Activated B cell treated with CpG ODN at 0.5 μM for 24 hours (primary cell): ENCODE measurements at places on chromosomes 1 and 21.

GRCh38 chr1:94055459-94056122, 65.4 kb downstream of the ABCA4 start:
- DNase-seq = no peak

DNA sequence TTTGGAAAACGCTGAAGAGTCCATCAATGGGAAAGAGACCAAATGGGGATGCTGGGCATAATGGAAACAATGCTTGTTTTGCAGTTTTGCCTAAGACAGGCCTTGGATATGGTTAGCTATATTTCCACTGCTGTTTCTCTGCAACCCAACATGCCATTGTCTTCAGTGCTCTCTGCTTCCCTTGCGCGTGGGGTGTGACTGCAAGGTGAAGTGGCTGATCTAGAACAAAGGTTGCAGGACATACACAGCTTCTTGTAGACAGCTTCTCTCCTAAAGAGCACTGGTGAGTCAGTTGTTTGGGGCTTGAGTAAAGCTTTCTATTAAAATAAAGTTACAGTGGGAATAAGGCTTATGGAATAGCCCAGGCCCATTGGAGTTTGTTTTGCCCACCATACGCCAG, 33.0 kb downstream of the RUNX1 start:
- DNase-seq = no peak

- DNase-seq = no peak
Measured at GRCh38 chr1:187689129-187689528, 860.4 kb downstream of the PLA2G4A start.

DNA sequence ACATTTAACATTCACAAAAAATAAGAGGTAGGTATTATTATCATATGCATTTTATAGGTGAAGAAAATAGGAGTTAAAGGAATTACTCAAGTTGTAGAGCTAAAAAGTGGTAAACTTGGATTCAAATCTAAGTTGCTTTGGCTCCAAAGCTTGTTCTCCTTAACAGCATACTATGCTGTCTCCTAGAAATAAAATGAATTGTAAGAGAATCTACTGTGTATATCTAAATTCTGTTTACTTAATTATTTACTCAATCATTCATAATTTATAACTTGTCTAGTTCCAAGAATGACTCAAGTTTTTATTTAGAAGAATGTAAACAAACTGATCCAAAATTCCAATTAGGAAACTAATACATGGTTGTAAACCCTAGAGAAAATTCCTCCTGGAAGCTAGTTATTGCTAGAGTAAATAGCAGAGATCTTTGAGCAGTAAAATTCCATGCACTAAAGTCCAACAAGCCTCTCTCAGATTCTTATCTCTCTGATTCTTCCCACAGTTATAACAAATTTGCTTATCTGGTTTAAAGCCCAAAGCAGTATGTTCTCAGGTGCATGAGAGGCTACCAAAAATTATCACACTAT, 132.5 kb upstream of the DPT start:
- DNase-seq = no peak

GRCh38 chr1:57353654-57354053, 70.2 kb downstream of the DAB1 start:
- no peak for DNase-seq

DNA sequence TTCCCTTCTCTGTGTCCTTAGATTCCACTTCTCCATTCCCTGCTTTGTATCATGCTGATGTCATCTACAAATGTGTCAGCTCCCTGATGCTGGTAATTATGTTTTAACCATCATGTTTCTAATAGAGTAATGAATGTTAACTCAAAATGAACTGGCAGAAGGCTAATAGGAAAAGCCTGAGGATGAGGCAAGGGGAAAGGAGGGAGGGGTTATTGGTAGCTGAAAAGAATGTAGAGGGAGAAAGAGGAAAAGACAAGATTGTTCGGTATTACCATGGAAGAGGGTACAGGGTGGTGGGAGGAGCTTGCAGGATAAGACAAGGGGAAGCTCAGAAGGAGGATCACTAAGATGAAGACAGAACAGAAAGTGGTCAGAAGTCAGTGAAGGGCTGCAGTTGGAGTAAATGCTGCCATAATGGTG, 150.9 kb downstream of the ZC3H11B start:
- DNase-seq = no peak

DNA sequence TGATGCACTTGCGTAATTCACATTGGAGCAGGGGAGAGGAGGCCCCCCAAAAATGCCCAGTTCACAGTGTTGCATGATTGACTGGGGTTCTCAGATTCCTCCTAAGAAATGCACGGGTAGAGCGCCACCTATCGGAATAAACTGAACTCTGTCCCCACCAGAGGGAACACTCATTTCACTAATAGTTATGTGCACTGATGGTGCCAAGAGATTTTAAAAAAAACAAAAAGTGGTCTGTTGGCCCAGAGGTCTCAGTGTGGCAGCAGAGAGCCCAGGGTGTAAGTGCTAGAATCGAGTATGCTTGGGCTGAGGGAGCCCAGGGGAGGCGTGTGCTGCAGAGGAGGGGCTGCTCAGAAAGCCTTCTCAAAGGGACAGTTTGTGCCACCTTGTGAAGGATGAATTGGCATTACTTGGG, 6.9 kb downstream of the PINK1 start:
- DNase-seq = no peak

- no peak for DNase-seq
Measured at GRCh38 chr1:79079770-79080169, 73.2 kb upstream of the ADGRL4 start.

DNA sequence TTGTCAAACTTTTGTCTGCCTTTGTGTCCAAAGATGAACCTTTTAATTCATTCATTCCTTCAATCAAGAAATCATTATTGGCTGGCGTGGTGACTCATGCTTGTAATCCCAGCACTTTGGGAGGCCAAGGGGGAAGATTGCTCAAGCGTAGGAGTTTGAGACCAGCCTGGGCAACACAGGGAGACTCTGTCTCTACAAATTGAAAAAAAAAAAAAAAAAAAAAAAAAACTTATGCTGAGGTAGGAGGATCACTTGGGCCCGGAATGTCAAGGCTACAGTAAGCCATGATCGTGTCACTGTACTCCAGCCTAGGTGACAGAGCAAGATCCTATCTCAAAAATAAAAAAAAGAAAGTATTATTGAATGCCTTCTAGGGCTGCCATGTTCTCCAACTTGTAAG, 51.3 kb upstream of the CXADR start:
- DNase-seq = no peak

DNA sequence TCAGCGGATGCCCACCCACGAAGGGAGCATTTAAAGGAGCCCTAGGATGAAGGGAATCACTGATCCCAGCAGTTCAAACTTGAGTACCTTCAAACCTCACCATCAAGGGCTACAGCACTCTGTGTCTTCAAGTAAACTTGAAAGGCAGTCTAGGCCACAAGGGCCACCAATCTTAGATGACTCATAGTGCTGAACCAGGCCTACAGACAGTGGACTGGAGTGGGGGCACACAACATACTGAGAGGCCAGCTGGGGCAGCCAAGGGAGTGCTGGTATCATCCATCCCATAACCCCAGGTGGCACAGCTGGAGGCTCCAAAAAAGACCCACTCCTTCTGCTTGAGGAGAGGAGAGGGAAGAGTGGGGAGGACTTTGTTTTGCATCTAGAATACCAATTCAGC, 345.4 kb downstream of the DUSP10 start:
- no peak for DNase-seq

GRCh38 chr1:78408192-78408591, 82.6 kb upstream of the PTGFR start:
- DNase-seq = no peak

GRCh38 chr1:113036639-113037321, 36.2 kb upstream of the LRIG2 start:
- DNase-seq = no peak

DNA sequence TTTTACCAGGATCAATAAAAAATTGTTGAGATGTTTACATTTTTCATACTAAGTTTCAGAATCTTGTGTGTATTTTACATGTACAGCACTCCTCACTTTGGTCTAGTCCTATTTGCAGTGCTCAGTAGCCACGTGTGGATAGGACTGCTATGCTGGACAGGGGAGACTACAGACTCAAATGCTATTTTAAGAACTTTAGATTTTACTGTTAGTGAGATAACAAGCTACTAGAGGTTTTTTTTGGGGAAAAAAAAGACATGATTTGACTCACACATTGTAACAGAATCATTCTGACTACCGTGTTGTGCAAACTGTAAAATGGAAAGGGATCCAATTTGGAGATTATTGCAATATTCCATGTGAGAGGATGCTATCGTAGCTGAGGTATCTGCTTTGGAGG, 418.9 kb upstream of the PRMT6 start:
- no peak for DNase-seq

GRCh38 chr1:196196486-196196885, 411.8 kb downstream of the KCNT2 start:
- no peak for DNase-seq

- no peak for DNase-seq
Measured at GRCh38 chr1:194060481-194060880, 874.1 kb upstream of the B3GALT2 start.

- no peak for DNase-seq
Measured at GRCh38 chr1:6833804-6834203, 48.5 kb downstream of the CAMTA1 start.

DNA sequence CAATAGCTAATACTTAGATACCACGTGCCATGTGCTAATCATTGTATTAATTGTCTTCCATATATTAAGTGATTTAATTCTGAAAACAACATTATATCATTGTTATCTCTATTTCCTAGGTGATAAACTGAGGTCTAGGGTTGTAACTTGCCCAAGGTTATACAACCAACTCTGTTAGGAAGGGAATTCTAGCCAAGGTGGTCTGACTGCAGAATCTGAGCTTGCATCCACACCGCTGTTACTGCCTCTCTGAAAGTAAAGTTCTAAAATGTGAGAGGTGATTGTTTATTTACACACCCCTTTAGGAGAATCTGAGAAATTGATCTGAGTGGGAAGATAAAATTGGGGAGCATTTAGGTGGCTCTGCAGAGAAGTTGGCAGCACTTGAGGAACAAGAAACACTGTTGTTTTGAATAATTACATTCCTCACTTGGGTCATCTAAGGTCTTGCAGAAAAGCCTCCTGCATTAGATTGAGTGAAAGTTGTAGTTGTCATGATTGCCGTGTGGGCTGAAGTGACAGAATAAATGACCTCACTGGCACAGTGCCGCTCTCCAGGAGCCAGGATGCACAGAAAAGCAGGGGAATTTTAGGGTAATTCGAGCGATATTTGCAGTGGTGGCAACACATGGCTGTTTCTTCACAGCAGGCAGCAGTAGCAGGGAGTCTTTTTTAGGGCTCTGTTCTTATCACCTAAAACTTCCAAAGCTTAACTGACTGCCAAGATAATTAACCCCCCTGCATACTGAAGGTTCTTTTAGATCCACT, 121.7 kb downstream of the ADGRL4 start:
- no peak for DNase-seq

DNA sequence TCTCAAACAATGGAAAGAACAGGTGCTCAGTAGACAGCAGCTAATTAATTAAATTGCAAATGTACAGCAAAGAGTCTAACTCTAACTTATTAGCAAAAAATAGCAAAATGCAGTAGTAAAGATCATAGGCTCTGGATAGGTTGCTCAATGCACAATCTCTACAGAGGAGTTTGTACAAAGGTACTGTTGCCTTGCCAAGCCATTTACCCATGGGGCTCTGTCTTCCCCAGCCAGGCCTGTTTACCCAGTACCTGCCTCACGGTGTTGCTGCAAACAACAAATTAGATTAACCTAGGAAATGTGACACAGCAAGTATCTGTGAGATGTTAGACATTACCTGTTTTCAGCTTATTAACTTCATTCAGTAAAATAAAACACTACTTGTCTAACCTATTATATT, 222.0 kb downstream of the DENND1B start:
- DNase-seq = no peak

DNA sequence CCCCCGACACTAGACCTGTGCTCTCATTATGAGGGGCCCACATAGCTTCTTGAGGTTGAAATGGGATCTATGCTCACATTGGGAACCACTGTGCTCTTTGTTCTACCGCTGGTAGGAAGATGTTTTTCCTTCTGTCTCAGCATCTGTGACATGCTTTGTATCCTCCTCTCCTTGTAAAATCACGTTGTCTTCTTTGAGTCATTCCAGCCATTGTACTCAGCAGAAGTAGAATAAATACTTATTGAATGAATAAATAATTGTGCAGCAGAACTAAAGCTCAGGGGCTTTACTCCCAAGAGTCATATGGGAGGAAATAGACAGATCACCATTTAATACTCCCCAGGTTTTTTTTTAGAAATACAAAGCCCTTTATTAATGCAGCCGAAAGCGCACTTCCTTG, 66.3 kb upstream of the EDEM3 start:
- no peak for DNase-seq

- DNase-seq = no peak
Measured at GRCh38 chr21:31780944-31781343, 49.0 kb upstream of the SCAF4 start.

GRCh38 chr1:164771619-164772361, 212.8 kb downstream of the PBX1 start:
- no peak for DNase-seq

DNA sequence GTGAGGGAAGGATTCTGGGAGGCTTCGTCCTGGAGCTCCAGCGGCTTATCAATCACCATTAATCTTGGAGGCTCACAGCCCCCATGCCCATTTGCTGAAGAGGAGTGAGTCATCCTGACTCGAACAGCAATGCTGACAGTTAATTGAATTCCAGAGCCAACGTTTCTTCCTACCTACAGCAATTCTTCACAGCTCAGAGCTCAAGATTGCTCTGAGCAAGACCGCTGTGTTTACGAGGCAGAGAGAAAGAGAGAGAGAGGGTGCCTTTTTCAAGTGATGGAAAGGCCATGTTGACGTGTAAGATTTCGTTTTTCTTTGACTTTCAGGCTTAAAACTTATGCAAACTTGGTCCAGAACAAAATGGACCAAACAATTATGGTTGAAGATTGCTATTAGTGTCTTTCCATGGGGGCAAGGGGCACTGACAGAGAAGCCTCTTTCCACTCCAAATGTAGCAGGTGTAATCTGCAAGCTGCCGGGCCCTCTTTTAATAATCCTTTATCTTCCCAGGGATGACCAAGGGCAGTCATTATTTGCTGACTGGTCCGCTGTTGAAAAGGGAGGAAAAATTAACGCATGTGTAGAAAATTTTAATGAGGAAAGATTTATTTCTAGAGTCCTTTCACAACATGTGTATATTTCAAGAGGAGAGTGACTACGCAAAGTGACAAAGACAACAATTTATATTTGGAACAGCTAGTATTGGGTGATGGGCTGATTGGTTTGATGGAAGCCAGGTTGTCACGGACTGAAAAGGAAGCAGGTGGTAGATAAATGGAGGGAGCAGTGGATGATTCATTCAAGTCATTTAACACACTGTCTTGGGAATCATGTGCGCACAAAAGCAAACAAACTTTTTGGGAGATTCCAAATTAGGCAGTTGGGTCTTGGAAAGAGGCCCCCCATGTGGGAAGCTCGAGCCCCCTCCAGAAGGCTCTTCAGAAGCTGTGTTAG, 136.1 kb upstream of the IRF2BP2 start:
- no peak for DNase-seq

DNA sequence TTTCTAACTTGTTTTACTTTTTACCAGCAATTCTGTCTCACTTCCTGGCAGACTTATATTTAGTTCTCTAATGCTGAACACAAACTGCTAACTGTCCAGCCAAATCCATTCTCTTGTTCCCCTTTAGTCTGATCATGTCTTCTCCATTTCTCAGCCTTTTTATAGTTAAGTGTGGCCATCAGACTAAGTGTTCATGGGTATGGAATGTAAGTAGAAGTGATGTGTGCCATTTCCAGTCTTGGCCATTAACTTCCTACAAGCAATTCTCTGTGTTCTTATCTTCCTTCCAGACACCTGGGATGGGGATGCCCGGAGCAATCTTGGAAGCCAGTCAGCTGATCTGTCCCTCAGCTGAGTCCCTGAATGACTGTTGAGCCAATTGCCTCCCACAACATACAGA, 165.8 kb downstream of the ST6GALNAC3 start:
- DNase-seq = no peak

GRCh38 chr21:29557200-29557599, 258.5 kb downstream of the BACH1 start:
- no peak for DNase-seq
